ENCODE measurements at places on chromosomes 5 and 9.

GRCh38 chr5:38071831-38072694 is 186.3 kb upstream of the EGFLAM start:
- DNase-seq, result no peak

DNA sequence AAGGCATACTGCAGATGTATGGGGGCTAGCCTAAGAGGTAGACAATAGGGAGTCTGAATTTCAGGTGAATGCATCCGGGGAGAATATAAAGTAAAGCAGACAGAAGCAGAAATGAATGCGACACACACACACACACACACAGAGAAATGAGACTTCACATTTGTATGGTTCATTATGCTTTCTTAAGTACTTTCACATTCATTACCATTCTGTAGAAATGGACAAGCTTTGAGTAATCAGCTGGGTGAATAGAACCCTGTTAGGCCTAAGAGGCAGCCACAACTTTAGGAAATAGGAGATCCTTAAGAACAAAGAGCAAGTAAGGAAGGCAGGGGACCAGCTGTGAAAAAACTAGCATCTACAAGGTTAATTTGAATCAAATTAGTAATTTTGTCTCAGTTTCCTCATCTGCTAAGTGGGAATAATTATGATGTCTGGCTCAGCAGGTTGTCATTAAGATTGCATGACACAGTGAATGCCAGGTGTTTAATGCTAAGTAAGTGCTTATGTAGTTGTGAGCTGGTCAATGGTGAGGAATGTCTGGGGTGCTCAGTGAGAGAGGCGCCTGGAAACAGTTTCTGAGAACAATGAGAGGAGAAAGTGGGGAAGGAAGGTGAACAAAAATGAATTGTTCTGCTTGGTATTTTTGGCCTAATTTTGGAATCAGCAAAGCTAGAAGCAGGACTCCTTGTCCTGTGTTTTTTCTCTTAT is 265.8 kb upstream of the CLINT1 start:
- DNase-seq, result no peak

GRCh38 chr5:120655828-120656435 is 191.8 kb downstream of the PRR16 start:
- DNase-seq, result no peak

- DNase-seq, result no peak
Measured at GRCh38 chr9:1743121-1743960, 271.8 kb upstream of the SMARCA2 start.

DNA sequence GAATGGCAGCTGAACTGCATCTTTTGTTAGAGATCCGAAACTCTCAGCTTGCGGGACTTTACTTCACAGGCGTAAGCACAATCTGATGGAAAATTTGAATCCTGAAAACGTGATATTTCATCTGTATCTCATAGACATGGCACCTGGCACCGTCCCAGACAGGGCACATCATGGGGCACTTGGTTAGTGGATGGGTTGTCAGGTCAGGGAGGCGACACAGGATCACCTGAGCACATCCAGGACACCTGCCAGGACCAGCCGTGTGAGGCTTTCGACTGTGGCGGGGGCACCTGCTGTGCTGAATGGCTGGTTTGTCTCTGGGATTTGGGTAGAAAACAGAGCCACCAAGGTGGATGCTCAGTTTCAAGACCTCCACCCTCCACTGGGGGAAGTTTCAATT is 11.3 kb upstream of the ZFP62 start:
- DNase-seq, result no peak

DNA sequence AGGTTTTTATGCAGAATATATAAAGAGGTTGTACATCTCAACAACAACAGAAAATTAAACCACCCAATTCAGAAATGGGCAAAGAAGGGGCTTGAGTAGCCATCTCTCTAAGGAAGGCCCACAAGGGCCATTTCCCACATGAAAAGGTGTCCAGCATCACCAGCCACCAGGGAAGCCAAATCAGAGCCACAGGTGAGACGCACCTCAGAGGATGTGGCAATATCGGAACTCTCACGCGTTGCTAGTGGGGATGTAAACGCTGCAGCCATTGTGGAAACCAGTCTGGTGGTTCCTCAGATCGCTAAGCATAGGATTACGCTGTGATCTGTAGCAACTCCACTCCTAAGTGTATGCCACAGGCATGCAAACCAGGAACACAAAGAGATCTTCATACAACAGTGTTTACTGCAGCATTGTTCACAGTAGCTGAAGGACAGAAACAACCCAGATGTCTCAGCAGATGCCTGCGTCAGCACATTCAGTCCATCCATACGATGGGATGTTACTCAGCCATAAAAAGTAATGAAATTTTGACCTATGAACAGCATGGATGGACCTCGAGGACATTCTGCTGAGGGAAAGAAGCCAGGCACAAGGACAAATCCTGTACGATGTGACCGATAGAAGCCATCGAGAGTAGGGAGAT is 84.3 kb upstream of the CACNA1B start:
- no peak for DNase-seq
